ENCODE measurements at places on chromosomes 4 and X.

DNA sequence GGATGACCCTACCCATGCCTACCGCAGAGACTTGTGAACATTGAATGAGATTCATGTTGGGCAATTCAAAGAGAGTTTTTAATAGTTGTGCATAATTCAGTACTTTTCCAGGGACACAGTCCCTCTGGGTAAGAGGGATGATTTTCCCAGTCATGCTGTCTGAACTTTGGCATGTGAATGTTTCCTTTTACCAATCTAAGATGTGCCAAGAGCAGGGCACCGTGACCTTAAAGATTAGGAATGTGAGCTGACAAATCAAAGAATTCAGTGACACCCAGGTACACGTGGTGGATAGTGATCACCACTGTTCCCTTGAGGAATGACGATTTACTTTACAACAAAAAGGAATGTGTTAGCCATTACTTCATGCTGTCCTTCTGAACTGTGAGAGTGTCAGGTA, 515.6 kb downstream of the PPARGC1A start:
- no peak for DNase-seq
- H3K4me1 ChIP-seq: peaks cover 7% of the 10 kb centered on the region
- H3K27ac ChIP-seq: no peak overlapping the region
- no peaks in the 10 kb centered on the region for H3K36me3 ChIP-seq
- H3K27me3 ChIP-seq: no peaks in the 10 kb centered on the region
- H3K4me3 ChIP-seq: no peak overlapping the region

GRCh38 chr4:38529189-38530115, 134.5 kb upstream of the KLF3 start:
- no peaks in the 10 kb centered on the region for H3K36me3 ChIP-seq
- DNase-seq: no peak
- no peak overlapping the region for H3K27ac ChIP-seq
- no peaks in the 10 kb centered on the region for H3K27me3 ChIP-seq
- no peak overlapping the region for H3K4me3 ChIP-seq
- H3K4me1 ChIP-seq: peaks cover 9% of the 10 kb centered on the region

GRCh38 chr4:173424899-173425805, 26.2 kb upstream of the SCRG1 start:
- H3K4me1 ChIP-seq: peaks cover 5% of the 10 kb centered on the region
- H3K4me3 ChIP-seq: no peak overlapping the region
- DNase-seq: no peak
- H3K27ac ChIP-seq: no peak overlapping the region
- no peaks in the 10 kb centered on the region for H3K36me3 ChIP-seq

GRCh38 chr4:7904952-7905915, 34.4 kb downstream of the AFAP1 start:
- no peaks in the 10 kb centered on the region for H3K36me3 ChIP-seq
- H3K27me3 ChIP-seq: no peaks in the 10 kb centered on the region
- H3K4me3 ChIP-seq: no peak overlapping the region
- DNase-seq: no peak
- H3K27ac ChIP-seq: peak overlapping the region; percentile 98

DNA sequence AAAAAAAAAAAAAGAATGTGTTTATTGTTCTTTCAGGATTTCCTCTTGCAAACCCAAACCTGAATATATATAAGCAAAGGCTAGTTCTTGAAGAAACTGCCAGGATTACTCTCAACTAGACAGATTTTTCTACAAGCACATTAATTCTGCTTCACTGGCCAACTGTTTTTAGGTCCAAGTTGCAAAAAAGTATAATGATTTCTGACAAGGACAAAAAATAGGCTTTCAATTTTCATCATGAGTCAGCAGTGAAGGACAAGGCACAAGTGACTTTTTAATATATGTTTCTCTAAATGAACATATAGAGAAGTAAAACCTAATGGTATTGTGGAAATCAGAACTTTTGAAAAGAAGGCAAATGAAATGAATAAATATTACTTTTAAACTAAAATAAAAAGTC, 73.7 kb downstream of the ELOVL6 start:
- H3K4me3 ChIP-seq: no peak overlapping the region
- no peak overlapping the region for H3K27ac ChIP-seq
- no peak for DNase-seq
- H3K4me1 ChIP-seq: peaks cover 17% of the 10 kb centered on the region

- H3K4me1 ChIP-seq: peaks cover 11% of the 10 kb centered on the region
- no peaks in the 10 kb centered on the region for H3K27me3 ChIP-seq
- no peak for DNase-seq
Observed at GRCh38 chr4:55933611-55934010, 15.1 kb upstream of the CEP135 start.

- no peaks in the 10 kb centered on the region for H3K36me3 ChIP-seq
- DNase-seq: no peak
- no peak overlapping the region for H3K4me3 ChIP-seq
- H3K27ac ChIP-seq: no peak overlapping the region
Observed at GRCh38 chrX:68876731-68877130, 47.9 kb downstream of the EFNB1 start.

DNA sequence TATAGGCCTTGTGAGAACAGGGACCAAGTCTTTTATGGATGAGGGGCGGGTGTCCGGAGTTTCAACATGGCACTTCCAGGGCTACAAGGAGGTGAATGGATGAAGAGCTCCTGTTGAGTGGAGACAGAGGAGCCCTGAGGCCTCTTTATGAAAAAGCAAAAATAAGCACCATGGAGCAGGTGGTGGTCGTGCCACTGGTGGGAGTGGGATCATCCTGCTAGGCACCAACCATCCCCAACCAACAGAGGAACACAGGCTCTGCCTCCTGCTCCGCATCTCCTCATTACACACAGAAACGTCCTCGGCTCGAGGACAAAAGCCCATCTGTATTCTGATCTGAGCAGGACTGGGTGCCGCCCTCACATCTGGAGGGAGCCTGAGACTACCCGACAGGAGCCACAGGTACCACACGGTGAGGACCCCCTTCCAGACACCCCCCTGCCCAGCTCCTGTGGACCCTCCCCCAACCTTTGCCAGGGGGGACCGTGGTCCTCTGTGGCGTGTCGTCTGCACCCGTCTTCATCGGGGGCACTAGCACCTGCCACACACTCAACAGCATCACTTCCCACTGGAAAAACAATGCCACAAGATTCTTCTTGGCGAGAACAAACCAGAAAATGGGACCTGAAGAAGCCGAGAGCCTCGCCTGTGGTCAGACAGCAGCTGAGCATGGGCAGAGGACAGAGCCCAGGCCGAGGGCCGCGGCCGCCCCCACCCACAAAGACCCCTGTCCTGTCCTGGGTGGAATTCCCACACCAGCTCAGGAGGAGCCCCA, 3.9 kb upstream of the PDE6B start:
- no peaks in the 10 kb centered on the region for H3K36me3 ChIP-seq
- no peak for DNase-seq
- peaks cover 3% of the 10 kb centered on the region for H3K4me1 ChIP-seq

DNA sequence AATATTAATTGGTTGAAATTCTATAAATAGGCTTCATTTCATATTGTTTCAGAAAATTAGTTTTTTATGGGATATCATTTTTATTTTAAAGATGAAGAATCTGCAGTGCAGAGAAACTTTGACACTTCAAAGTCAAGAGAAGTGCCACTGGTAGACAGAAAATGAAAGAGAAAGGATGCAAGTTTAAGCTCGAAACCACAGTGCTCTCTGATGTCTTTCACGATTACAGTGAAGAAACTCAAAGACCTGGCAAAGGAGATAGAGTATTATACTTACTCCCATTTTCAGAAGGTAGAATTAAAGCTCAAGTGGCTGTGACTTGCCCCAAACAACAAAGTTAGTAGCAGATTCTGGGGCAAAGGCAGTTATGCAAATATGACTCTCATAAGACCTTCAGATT, 745.4 kb downstream of the TECRL start:
- no peak overlapping the region for H3K4me3 ChIP-seq
- no peaks in the 10 kb centered on the region for H3K4me1 ChIP-seq
- H3K27ac ChIP-seq: no peak overlapping the region
- no peak for DNase-seq

- H3K36me3 ChIP-seq: no peaks in the 10 kb centered on the region
- H3K4me1 ChIP-seq: peaks cover 2% of the 10 kb centered on the region
- H3K27ac ChIP-seq: no peak overlapping the region
- no peak overlapping the region for H3K4me3 ChIP-seq
- DNase-seq: no peak
Observed at GRCh38 chrX:129746557-129747470, 8.0 kb downstream of the XPNPEP2 start.

- no peak for DNase-seq
- no peaks in the 10 kb centered on the region for H3K36me3 ChIP-seq
- H3K4me3 ChIP-seq: no peak overlapping the region
- no peak overlapping the region for H3K27ac ChIP-seq
- H3K4me1 ChIP-seq: no peaks in the 10 kb centered on the region
Observed at GRCh38 chr4:157025898-157026297, 50.1 kb upstream of the GLRB start.

- no peak for DNase-seq
- no peak overlapping the region for H3K4me3 ChIP-seq
- no peaks in the 10 kb centered on the region for H3K4me1 ChIP-seq
- H3K36me3 ChIP-seq: peaks cover 7% of the 10 kb centered on the region
Observed at GRCh38 chr4:82981138-82981537, 29.5 kb downstream of the LIN54 start.

- H3K27me3 ChIP-seq: no peaks in the 10 kb centered on the region
- peaks cover 15% of the 10 kb centered on the region for H3K4me1 ChIP-seq
- peak overlapping the region; percentile 14 for H3K27ac ChIP-seq
- no peak overlapping the region for H3K4me3 ChIP-seq
- no peak for DNase-seq
Observed at GRCh38 chr4:139656614-139657486, 8.8 kb upstream of the MGST2 start.

GRCh38 chr4:134365852-134366251, 164.3 kb upstream of the PABPC4L start:
- H3K36me3 ChIP-seq: no peaks in the 10 kb centered on the region
- no peak overlapping the region for H3K27ac ChIP-seq
- no peak overlapping the region for H3K4me3 ChIP-seq
- peaks cover 7% of the 10 kb centered on the region for H3K4me1 ChIP-seq
- no peak for DNase-seq

- no peak overlapping the region for H3K27ac ChIP-seq
- peaks cover 12% of the 10 kb centered on the region for H3K4me1 ChIP-seq
- no peaks in the 10 kb centered on the region for H3K27me3 ChIP-seq
- no peak for DNase-seq
- no peaks in the 10 kb centered on the region for H3K36me3 ChIP-seq
Observed at GRCh38 chr4:122552898-122553297, 68.0 kb downstream of the IL21 start.

All from mesothelial cell of epicardium (in vitro differentiated cells).